ENCODE measurements at places on chromosomes 7 and 10. TPM values are rescaled to one million over a fixed set of nuclear protein-coding genes. Genes with fewer than 3 reads are reported as not detected.

- H3K27ac ChIP-seq = no peak overlapping the region
- H3K36me3 ChIP-seq = no peaks in the 10 kb centered on the region
- no peaks in the 10 kb centered on the region for H3K27me3 ChIP-seq
- H3K4me1 ChIP-seq = no peaks in the 10 kb centered on the region
- DNase-seq = no peak
Observed at GRCh38 chr7:13288516-13288915, 601.1 kb downstream of the ARL4A start.

GRCh38 chr10:117226813-117227451 lies 14.0 kb upstream of the SLC18A2 start:
- no peak overlapping the region for H3K27ac ChIP-seq
- no peaks in the 10 kb centered on the region for H3K36me3 ChIP-seq
- H3K27me3 ChIP-seq = no peaks in the 10 kb centered on the region
- no peak overlapping the region for H3K4me3 ChIP-seq
- no peaks in the 10 kb centered on the region for H3K4me1 ChIP-seq
- no peak for DNase-seq

- no peak overlapping the region for H3K4me3 ChIP-seq
- no peaks in the 10 kb centered on the region for H3K27me3 ChIP-seq
- no peak overlapping the region for H3K27ac ChIP-seq
- H3K4me1 ChIP-seq = no peaks in the 10 kb centered on the region
- no peaks in the 10 kb centered on the region for H3K36me3 ChIP-seq
Observed at GRCh38 chr10:44030132-44030531, 354.8 kb downstream of the CXCL12 start.

DNA sequence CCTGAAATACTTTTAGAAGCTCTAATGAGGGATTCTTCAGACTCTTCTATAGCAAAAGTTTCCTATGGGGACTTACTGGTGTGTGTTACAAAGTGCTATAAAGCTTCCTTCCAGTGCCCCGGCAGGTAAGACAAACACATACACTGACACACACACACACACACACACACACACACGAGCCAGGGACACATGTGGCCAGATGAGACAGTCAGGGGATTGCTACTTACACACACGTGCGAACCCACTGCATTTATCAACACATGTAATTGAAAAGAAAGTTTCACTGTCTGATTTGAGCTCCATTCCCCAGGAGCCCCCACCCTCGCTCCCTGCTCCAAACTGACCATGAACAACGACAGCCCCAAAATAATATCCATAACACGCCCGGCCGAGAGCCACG lies 119.8 kb downstream of the PRPF18 start:
- peaks cover 13% of the 10 kb centered on the region for H3K4me1 ChIP-seq
- no peak overlapping the region for H3K4me3 ChIP-seq
- no peaks in the 10 kb centered on the region for H3K27me3 ChIP-seq
- DNase-seq = no peak
- no peaks in the 10 kb centered on the region for H3K36me3 ChIP-seq

GRCh38 chr10:96964131-96964530 lies 132.0 kb downstream of the LCOR start:
- no peaks in the 10 kb centered on the region for H3K4me1 ChIP-seq
- no peak overlapping the region for H3K27ac ChIP-seq
- H3K4me3 ChIP-seq = no peak overlapping the region
- no peaks in the 10 kb centered on the region for H3K36me3 ChIP-seq
- DNase-seq = no peak

GRCh38 chr7:151768805-151769187 lies 108.1 kb downstream of the PRKAG2 start:
- peaks cover 52% of the 10 kb centered on the region for H3K4me1 ChIP-seq
- H3K36me3 ChIP-seq = no peaks in the 10 kb centered on the region
- H3K27ac ChIP-seq = peak overlapping the region; percentile 75
- no peaks in the 10 kb centered on the region for H3K27me3 ChIP-seq

GRCh38 chr7:27339478-27339877 lies 96.9 kb downstream of the EVX1 start:
- no peak overlapping the region for H3K4me3 ChIP-seq
- H3K4me1 ChIP-seq = no peaks in the 10 kb centered on the region
- H3K36me3 ChIP-seq = no peaks in the 10 kb centered on the region
- no peak for DNase-seq

DNA sequence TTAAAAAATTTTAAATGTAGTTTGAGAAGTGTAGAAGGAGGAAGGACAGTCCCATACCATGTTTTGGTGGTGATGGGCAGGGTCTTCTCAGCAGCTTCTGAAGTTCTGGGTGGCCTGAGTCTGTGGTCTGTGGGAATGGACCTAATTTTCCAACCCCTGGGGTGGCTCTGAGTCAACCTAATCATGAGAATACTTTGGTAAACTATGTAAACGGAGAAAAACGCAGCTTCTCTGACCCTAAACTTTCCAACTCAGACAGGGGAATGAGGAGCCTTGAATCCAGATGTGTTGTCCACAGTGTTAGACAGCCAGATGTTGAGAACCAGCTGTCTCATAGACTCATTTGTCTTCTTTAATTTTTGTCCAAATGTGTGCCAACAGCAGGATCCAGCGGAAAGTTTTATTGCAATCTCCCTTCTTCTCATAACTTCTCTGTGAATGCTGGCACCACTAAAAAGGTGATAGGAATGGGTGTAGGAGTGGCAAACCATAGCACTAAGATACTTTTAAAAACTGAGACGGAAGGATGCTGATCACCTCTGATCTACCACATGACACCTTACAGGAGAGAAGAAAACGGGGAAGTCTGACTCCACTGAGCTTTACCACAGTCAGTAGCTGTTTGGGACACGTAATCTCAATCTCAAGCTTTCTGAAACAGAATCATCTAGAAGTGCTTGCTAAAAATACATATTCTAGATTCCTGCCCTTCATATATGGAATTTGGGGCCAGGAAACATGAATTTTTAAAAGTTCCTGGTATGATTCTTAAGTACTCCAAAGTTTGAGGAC lies 90.5 kb upstream of the PHYHIPL start:
- H3K27ac ChIP-seq = no peak overlapping the region
- no peak overlapping the region for H3K4me3 ChIP-seq
- no peak for DNase-seq
- H3K27me3 ChIP-seq = no peaks in the 10 kb centered on the region
- H3K36me3 ChIP-seq = no peaks in the 10 kb centered on the region
- H3K4me1 ChIP-seq = no peaks in the 10 kb centered on the region

DNA sequence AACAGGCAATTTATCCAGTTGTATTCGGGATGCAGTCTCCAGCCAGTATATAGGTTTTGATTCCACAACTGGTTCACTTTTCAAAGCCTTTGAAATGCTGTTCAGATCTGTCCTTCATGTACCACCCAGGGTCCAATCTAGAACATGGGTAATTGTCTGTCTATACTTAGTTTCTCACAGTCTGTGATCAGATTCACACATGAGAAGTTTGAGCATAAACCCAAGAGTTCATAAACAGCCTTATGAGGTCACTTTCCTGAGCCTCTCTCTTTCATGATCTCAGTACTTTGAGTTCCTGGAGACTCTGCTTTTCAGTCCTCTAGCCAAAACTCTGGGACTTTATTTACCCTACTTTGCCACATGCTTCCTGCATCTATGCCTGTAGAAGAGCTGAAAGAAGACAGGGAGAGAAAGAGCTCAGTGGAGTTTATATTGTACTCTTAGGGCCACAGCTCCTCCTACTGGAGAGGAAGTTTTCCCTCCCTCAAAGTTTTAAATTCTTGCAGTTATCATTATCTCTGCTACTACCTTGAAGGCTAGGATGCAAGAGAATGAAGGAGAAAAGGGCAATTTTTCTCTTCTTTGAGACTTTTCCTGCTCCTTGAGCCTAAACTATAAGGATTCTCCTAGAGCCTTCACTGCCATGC lies 172.0 kb downstream of the ZEB1 start:
- no peak for DNase-seq
- H3K27ac ChIP-seq = no peak overlapping the region
- H3K4me1 ChIP-seq = no peaks in the 10 kb centered on the region

- no peaks in the 10 kb centered on the region for H3K27me3 ChIP-seq
- no peak overlapping the region for H3K4me3 ChIP-seq
- H3K36me3 ChIP-seq = no peaks in the 10 kb centered on the region
- H3K27ac ChIP-seq = no peak overlapping the region
- H3K4me1 ChIP-seq = peaks cover 5% of the 10 kb centered on the region
Observed at GRCh38 chr7:45972629-45973312, 51.7 kb upstream of the IGFBP3 start.

MBL2 gene
- total RNA-seq = not detected

PILRA gene
- total RNA-seq = 16.5 TPM
